Choroid plexus epithelial cell (primary cell): ENCODE measurements at places on chromosomes 4 and X.

DNA sequence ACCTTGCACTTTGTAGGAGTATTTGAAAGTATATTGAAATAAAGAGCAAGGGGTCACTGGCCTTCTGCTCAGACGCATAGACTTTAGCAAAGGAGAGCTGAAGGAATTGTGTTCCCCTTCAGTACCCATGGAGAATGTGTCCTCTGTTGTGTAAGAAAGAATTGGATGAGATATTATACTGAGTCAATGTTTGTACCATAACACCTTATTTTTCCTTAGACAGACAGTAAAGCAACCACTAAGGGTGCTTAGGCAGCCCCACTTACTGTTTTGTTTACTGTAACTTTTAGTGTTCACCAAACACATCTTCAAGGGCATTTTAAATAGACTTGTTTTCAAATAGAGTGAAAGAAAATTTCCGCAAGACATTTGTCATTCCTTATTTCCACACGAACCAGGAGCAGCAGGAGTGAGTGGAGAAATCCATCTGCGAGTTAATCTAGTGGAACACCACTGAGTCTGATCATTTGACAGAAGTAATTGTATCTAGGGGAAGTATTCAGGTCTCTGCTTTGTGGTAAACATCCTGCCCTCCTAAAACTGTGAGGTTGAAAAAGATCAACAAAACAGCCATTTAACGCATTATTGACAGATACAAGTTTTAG is 89.5 kb downstream of the SLIT2 start:
- no peak for DNase-seq

GRCh38 chrX:28135378-28136047 is 154.3 kb upstream of the DCAF8L1 start:
- DNase-seq = peak; percentile 37

DNA sequence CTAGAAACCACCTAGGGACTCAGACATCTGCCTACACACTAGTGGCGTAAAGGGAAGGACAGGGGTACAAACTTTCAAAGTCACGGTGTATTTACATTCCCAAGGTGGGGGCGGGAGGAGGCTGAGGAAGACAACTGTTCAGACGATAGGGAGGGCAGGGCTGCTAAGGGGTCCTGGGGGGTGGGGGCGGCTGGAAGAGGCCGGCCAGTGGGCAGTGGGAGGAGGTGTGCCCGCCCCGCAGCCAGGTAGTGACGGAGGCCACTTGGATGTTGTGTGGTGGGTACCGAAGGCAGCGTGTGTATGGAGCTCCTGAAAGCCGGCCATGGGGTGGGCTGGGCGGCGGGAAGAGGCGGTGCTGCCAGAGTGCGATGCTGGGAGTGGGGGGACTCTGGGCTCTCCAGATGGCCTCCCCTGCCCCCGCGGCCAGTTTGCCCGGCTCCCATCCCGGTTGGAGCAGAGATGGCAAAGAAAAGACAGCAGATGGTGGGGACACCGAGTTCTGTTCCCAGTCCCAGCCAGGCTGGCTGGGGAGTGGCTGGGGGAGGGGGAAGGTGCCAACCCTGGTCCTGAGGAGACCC is 24.2 kb downstream of the L1CAM start:
- DNase-seq = no peak

DNA sequence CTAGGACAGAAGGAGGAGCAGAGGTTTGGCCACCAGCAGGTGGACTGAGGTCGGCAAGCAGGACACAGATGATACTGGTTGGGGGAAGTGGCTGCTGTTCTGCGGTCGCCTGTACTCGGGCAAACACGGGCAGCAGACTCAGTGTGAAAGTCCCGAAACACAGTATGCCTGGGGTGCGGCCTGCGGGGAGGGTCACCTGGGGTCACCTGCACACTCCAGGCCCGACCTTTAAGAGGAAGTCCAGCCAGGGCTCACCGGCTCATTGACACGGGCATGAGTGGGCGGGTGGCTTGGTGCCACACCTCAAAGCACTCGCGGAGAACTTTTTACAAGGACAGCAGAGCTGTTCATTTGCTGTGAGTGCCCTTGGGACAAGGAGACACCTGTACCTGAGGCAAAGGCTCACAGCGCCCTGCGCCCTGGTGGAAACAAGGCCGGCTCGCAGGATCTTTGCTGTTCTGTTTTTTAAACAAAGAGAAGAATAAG is 71.5 kb upstream of the MXD4 start:
- DNase-seq = no peak

DNA sequence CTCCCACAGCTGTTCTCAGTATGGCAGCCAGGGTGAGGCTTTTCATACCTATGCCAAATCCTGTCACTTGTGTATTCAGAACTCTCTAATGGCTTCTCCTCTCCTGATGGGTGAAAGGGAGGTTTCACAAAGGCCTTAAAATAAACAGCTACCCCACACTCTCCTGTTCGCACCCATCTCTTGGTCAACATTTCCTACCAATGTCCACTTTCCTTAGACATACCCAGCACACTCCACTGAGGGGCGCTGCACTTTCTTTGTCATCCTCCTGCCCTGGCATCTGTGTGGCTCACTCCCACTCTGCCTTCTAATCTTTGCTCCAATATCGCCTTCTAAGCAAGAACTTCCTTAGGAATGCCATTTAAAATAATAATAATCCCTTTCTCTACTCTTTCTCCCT is 313.3 kb downstream of the PPP3CA start:
- no peak for DNase-seq

- peak; percentile 34 for DNase-seq
Observed at GRCh38 chrX:155864655-155865054, 16.5 kb upstream of the VAMP7 start.
